Pulmonary artery endothelial cell (primary cell): ENCODE measurements at places on chromosomes 7 and 10. TPM values are rescaled to one million over a fixed set of nuclear protein-coding genes. Genes with fewer than 3 reads are reported as not detected.

The LIPJ gene
- 0.21 TPM in 1 of 2 replicates, not detected in the other for total RNA-seq

The WIPF3 gene
- total RNA-seq, result not detected in 2 replicates

- DNase-seq, result no peak
Measured at GRCh38 chr7:108088729-108089128, 41.4 kb downstream of the LAMB4 start.

GRCh38 chr7:14899030-14899429 is 3.5 kb downstream of the DGKB start:
- no peak for DNase-seq

The HPS1 gene
- total RNA-seq, result 27.1 and 28.8 TPM in 2 replicates

DNA sequence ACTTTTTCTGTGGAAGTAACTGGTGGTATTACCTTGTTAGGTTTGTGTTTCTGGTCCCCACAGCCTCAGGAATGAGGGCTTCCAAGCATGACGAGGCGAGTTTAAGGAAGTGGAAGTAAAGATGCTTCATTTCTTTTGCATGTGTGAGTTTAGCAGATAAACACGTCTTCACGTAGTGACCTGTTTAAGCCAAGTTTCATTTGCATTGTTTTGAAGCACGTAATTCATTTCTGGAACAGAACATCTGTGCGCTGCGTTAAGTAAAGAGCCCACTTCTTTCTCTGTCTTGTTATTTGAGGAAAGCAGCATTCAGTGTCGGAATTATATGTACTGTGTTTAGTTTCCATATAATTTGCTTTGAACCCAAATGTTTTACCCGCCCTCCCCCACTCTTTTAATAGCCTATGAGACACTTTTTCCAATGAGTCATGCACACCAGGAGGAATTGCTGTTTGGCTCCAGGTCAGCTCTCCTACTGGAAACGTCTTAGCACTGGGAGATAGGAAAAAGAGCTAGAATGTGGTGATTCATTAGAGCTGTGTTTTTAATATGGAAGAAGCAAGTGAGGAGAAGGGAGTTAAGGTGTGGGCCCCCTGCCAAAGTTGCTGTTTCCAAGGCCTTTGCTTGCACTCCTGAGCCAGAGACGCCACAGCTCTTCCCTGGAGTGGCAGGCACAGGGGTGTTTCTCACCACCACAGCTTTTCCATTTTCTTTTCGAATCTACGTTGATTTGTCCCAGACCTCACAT is 36.7 kb downstream of the BTBD16 start:
- DNase-seq, result peak; percentile 98

- no peak for DNase-seq
Measured at GRCh38 chr7:1758028-1758858, 88.2 kb downstream of the ELFN1 start.

The MAT1A gene
- total RNA-seq, result not detected in 2 replicates

The UNC5B gene
- 1.3 and 8.0 TPM in 2 replicates for total RNA-seq

DNA sequence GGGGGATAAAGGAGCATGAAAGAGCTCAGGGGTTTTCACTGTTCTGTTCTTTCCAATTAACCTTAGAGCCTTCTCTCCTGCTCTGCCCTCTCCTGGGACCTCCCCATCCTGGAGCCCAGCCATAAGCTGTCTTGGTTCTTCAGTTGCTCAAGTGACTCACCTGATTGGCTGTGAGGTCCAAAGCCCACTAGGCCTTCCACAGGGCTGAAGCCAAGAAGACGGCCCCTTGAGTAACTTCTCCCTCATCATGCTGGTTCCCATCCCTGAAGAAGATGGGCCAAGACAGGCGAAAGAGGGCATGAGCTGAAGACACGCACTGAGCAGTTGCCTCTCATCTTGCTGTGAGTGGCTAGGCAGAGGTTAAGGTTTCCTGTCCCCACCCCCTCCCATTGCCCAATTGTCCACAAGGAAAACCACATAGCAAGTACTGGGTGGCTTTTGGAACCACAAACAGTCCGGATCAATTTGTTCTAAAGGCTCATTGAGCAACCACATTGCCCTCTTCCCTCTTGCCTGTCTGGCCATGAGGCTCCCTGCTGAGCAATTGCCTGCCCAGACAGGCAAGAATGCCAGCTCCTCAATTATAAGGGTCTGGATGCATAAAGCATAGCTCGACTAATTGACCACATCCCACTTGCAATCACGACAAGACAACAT is 43.9 kb upstream of the GPAM start:
- no peak for DNase-seq

The STEAP2 gene
- total RNA-seq, result 2.3 and 5.2 TPM in 2 replicates

DNA sequence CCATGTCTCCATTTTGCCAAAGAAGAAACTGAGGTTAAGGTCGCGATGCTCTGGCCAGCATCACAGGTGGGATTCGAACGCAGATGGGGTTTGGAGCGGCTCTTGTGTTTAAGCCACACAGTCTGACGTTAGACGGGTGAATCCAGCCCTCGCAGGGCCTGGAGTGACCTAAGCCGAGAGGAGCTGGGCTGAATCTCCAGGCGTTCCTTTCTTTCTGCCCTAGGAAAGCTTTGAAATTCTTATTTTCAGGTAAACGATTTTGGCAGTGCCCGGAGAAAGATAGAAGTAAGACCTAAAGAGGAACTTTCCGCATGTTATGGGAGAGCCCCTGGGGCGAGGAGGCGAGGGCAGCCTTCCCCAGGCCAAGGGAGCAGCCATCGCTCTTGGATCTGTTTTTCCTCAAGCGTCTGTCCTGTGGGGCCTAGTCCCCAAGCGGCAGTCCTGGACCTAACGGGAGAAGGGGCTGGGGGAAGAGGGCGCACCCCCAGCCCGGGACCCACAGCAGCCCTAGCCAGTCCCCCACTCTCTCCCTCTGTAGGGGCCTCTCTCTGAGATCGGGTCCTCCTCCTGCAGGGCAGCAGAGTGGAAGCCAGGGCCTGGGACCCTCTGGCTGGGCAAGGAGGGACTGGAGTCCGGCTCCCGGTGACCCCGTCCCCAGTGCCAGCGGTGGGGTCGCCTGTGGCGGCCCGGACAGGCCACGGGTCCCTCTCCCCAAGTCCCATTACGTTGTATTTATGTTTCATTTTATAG is 8.9 kb upstream of the LBX1 start:
- DNase-seq, result no peak

- DNase-seq, result no peak
Measured at GRCh38 chr10:99564361-99564760, 31.6 kb downstream of the NKX2-3 start.

- no peak for DNase-seq
Measured at GRCh38 chr7:112802406-112802805, 12.2 kb upstream of the TMEM168 start.

GRCh38 chr10:64134676-64135075 is 613.5 kb downstream of the REEP3 start:
- no peak for DNase-seq

The CTTNBP2 gene
- not detected in 2 replicates for total RNA-seq

DNA sequence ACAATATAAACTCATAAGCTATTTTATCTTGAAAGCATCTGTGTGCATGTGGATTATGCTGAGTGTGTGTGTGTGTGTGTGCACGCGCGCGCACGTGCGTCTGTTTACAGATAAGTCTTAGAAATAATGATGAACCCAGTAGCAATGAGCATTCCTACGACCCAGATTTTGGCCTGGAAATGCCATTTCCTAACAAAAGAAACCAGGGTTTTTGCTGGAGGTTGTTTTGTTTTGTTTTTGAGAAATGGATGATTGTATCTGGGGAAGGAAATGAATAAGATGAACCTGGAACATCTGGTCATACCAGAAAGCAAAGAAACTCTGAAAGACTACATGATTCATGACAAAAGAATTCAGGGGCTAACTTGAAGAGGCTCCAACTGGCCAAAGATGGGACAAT is 22.1 kb upstream of the LMOD2 start:
- DNase-seq, result peak; percentile 93

DNA sequence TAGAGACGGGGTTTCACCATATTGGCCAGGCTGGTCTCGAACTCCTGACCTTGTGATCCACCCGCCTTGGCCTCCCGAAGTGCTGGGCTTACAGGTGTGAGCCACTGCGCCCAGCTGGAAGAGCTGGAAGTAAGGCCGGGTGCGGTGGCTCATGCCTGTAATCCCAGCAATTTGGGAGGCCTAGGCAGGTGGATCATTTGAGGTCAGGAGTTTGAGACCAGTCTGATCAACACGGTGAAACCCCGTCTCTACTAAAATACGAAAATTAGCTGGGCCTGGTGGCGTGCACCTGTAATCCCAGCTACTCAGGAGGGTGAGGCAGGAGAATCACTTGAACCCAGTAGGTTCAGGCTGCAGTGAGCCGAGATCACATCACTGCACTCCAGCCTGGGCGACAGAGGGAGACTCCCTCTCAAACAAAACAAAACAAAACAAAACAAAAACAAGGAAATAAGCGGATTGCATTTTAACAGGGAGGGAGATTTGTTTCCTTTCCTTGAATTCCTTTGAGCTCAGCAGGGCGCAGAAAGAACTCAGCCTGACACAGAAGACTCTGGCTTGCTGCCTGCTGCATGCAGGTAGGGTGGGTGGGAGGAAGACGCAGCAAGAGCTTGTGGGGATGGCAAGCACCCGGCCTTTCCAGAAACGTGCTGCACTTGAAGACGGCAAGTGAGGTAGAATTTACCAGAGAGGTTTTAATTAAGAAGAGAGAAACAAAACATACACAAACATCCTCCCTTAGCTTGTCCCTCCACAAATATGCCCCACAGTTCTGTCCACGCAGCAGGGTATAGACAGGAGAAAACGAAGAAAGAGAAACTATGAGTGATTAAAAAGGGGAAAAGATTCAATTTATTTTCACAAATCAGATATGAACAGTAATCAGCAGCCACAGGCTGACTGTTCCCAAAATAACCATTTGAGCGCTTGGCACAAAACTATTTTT is 148.0 kb downstream of the RNF216 start:
- DNase-seq, result no peak

GRCh38 chr7:50795253-50795652 is 12.6 kb upstream of the GRB10 start:
- no peak for DNase-seq

The MOGAT3 gene
- not detected in 2 replicates for total RNA-seq

The DPYSL4 gene
- total RNA-seq, result 10.5 and 14.1 TPM in 2 replicates

GRCh38 chr10:112756235-112756527 is 193.9 kb upstream of the TCF7L2 start:
- no peak for DNase-seq

The PRRT4 gene
- total RNA-seq, result not detected in 2 replicates
